Glutamatergic neuron (in vitro differentiated cells): ENCODE measurements at places on chromosomes 16 and 17. TPM values are rescaled to one million over a fixed set of nuclear protein-coding genes. Genes with fewer than 3 reads are reported as not detected.

SLC6A2 gene
- total RNA-seq: not detected

LPCAT2 gene
- 1.8 TPM for total RNA-seq

GRAP gene
- total RNA-seq: 0.64 TPM

TEX19 gene
- not detected for total RNA-seq

TAC4 gene
- total RNA-seq: not detected

ABCA3 gene
- 110 TPM for total RNA-seq

PIRT gene
- total RNA-seq: 0.32 TPM

ZNF213 gene
- 18.7 TPM for total RNA-seq

CMTM3 gene
- total RNA-seq: 45.8 TPM

FAM171A2 gene
- 81.3 TPM for total RNA-seq

TMEM92 gene
- not detected for total RNA-seq

JPH3 gene
- total RNA-seq: 10.5 TPM

MMP15 gene
- total RNA-seq: 69.9 TPM

KRTAP4-1 gene
- total RNA-seq: not detected

HOXB9 gene
- not detected for total RNA-seq

KRT33B gene
- total RNA-seq: 0.61 TPM

ACE gene
- 3.7 TPM for total RNA-seq

IQCK gene
- total RNA-seq: 5.1 TPM

HCRT gene
- not detected for total RNA-seq

PRAC2 gene
- total RNA-seq: not detected

NTN3 gene
- total RNA-seq: 5.4 TPM

NPIPA1 gene
- 216 TPM for total RNA-seq

CFAP52 gene
- total RNA-seq: not detected

TEKT1 gene
- total RNA-seq: not detected

WIPI1 gene
- 252 TPM for total RNA-seq

NOXO1 gene
- total RNA-seq: 1.3 TPM

WNT9B gene
- total RNA-seq: not detected

SCNN1B gene
- total RNA-seq: 0.34 TPM

ZNF205 gene
- 31.6 TPM for total RNA-seq

C16orf95 gene
- total RNA-seq: 9.2 TPM

ACLY gene
- total RNA-seq: 625 TPM
